ENCODE measurements at places on chromosomes 1 and 21.

DNA sequence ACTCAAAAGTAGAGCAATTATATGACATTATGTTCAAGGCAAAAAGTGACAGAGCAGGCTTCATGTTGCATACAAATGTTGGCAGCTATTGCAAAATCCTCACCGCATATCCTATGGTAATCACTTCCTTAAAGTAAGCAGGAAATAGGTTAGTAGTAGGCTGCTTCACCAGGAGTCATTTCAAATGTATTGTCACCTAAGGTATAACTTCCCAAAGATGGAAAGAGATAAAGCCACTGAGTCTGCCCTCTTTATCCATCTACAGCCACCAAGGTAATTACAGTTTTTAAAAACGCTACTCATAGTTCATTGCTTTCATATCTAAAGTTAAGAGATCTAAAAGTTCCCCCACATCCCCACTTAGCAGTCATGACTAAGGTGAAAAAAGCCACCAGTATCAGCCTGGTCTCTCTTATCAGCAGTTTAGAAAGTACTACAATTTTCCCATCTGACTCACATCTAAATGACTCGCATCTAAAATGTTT, 31.6 kb upstream of the UBE2U start:
- no peak for DNase-seq

DNA sequence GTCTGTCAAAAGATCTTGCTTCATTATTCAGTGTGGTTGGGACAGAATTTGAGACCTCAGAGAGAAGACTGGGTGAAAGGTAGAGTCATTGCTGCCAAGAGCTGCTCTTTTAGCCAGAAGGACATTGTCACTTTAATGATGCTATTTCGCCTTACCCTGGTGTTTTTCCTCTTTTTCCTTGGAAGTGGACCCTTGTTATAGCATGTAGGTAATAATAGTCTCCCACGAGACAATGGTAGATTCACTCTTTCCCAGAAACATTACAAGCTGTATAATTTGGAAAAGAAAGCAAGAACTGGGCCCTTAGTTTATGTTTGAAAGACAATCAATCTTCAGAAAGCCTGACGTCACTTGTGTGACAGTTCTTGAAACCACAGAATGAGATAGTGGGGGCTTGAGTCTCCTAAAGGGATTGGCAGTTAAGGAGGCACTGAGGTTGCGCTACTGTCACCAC, 3.8 kb downstream of the SERTAD4 start:
- no peak for DNase-seq

- no peak for DNase-seq
These were observed 633.3 kb downstream of the PTPRC start for GRCh38 chr1:199272139-199272544.

DNA sequence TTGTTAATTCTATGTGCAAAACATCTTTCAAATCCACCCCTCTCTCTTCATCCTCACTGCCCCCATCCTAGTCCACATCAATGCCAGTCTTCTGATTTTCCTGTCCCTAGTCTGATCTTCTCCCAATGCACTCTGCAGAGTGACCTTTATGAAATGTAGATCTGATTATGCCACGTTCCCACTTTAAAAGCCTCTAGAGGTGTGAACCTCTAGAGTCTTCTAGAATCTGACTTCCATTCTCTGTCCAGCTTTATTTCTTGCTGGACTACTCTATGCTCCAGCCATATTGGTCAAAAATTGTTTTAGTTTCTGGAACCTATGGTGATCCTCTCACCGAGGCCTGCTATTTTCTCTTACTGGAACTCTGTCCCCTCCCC, 32.5 kb downstream of the ZNF648 start:
- DNase-seq: no peak

GRCh38 chr21:45860493-45861155, 120.9 kb upstream of the COL6A1 start:
- no peak for DNase-seq

- no peak for DNase-seq
These were observed 186.6 kb downstream of the SIPA1L2 start for GRCh38 chr1:232443372-232443771.

GRCh38 chr21:17051054-17051453, 461.8 kb upstream of the CXADR start:
- DNase-seq: no peak

DNA sequence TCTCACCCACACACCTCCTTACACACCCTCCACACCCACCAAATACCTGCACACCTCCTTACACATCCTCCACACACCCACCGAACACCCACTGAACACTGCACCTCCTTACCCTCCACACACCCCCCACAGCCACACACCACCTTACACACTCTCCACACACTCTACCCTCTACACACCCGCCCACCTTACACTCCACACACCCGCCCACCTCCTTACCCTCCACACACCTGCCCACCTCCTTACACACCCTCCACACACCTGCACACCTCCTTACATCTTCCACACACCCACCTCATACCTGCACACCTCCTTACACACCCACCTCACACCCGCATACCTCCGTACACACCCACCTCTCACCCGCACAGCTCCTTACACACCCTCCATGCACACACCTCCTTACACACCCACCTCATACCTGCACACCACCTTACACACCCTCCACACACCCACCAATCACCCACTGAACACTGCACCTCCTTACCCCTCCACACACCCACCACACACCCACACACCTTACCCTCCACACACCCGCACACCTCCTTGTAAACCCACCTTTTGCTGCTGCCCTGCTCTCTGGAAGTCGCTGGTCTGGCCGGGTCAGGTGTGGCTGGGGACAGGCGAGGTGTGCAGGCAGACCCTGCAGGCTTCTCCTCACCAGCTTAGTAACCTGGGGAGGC, 38.5 kb downstream of the COQ8A start:
- DNase-seq: no peak

DNA sequence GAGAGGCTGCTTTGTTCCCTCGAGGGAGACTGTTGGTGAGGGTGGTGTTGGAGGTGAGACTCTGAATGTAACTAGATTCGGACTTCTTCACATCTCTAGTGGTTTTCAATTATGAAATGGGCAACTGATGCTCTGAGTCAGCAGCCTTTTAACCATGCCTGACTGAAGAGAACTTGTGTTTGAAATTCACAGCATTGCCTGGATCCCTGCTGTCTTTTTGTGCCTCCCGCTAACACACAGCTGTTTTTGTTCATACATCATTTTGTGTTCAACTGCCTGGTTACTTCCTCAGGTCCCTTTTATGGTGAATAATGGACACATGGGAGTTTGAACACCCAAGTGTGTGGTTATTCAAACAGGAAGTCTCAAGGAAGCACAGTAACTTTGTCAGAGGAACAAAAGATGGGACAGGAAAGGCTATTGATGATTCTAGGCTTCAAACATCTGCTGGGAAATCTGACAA, 16.8 kb downstream of the LAMC1 start:
- DNase-seq: no peak

Measured in CD4-positive, alpha-beta T cell (primary cell).